T-helper 1 cell (primary cell): ENCODE measurements at places on chromosomes 7 and 10.

DNA sequence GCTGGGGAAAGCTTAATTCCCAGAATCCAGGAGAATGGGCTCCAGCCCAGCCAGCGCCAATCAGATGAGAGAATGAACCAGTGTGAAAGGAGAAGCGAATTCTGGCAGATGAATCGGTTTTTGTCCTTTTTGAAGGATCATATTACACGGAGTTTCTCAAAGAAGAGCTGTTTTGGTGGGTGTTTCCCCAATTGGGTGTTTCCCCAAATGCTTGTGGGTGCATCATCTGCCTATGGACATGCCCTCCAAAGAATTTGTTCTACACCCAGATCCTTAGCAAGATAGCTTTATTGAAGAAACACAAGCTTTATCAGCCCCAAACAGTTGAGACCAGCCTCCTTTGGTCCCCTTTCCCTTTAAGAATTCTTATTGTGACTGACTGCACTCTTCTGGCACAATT, 186.5 kb upstream of the GPR26 start:
- no peak for DNase-seq

DNA sequence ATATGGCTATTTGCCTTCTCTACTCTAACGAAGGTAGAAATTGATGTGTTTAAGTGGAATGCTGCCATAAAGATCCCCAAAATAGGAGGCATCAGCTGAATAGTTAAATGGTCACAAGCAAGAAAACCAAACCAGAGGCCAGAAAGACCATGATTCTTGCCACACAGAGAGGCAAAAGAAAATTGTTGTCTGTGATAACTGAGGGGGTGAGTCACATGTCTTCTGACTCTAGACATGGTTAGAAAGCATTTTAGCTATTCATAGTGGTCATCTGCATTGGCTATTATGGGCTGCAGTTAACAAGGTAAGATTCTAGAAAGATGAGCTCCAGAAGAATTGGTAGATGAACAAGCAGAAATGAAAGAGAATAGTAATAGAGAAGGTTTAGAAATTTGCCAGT, 361.4 kb upstream of the NPSR1 start:
- DNase-seq, result no peak

GRCh38 chr7:2143450-2143849, 89.3 kb downstream of the MAD1L1 start:
- DNase-seq, result no peak

GRCh38 chr10:102696736-102697135, 17.5 kb downstream of the ARL3 start:
- no peak for DNase-seq

GRCh38 chr10:32190890-32191491, 134.8 kb upstream of the KIF5B start:
- DNase-seq, result no peak

- DNase-seq, result peak; percentile 53
Measured at GRCh38 chr7:150356265-150356897, 12.2 kb upstream of the REPIN1 start.

DNA sequence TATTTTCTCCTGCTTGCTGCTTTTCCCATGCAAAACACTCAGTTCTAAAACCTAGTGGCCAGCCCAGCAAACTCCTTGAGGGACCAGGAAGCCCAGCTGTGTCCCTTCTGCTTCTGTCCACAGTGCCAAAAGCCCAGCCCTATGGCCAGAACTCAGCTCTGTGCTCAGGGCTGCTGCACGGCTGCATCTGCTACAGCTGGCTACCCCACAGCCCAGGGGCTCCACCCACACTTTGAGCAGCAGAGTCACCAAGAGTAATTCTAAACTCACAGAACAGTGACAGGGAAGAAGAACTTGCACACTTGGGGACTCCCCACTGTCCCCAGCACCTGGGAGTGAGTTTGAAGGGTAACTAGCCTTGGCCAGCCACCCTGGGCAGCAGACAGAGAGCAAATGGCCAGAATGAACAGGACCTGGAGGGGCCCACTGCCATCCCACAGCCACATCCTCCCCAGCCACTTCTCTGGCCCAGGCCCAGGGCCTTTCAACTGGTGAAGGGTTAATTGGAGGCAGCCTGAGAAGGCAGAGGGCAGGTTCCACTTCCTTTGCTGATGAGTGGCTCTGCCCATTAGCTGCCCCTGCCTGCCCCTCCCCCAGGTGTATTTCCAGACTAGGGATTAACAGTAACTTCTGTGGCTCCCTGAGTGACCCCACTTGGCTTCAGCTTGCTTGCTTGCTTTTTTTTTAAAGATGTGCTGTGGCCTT, 28.1 kb upstream of the TRIM8 start:
- no peak for DNase-seq

- no peak for DNase-seq
Measured at GRCh38 chr10:94286901-94287300, 75.8 kb downstream of the NOC3L start.

GRCh38 chr7:135833642-135834041, 85.0 kb upstream of the FAM180A start:
- DNase-seq, result no peak

DNA sequence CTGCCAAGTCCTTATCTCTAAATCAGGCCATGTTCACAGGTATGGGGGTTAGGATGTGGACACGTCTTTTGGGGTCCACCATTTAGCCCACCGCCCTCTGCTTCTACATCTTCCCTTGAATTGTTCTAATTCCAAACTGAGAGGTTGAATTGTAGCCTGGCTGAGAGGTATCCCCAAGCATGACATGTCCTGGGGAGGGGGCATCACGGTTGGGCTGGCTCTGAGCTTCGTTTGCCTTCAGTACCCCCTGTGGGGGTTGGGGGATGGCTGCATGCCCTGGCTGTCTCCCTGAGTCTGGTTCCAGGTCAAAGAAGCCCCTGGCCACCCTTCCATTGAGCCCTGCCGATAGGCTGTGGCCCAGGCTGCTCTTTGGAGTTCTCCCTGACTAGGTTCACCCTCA, 204.6 kb downstream of the GLRX3 start:
- no peak for DNase-seq

GRCh38 chr7:140607441-140607989, 33.1 kb downstream of the DENND2A start:
- DNase-seq, result no peak

GRCh38 chr7:35681231-35682029, 13.5 kb downstream of the HERPUD2 start:
- no peak for DNase-seq

DNA sequence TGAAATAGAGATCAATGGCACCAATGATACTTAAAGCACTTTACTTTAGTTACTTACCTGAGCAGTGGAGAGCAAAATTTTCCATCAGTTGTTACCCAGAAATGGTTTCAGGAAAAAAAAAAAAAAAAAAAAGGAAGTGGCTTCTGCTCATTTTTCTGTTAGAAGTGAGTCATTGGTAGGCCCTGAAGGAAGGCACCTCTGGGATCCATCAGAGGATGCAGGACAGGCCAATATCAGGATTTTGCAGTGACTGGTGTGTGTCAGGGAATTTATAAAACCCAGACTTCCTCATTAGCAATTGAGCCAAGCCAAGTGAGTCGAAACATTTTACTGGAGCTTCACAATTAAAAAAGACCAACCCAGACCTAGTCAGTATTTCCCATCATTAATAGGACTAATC, 2.3 kb upstream of the SMIM30 start:
- no peak for DNase-seq

- DNase-seq, result no peak
Measured at GRCh38 chr10:86411281-86411841, 44.8 kb upstream of the GRID1 start.

DNA sequence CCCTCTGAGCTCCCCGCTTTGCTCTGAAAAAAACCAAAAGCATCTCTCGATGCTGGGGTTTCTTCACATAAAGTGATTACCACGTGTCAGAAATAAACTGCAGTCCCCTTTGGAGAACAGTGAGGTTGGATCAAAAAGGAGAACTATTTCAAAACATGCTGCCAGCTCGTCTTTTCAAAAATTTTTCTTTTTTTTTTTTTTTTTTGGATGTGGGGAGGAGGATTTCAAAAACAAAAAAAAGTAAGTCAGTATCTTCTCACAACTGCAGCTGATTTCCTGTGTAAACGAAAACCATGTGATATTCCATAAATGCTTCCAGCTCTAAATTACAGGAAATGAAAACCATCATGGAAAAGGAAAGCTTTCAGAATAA, 155.0 kb upstream of the LYZL2 start:
- peak; percentile 8 for DNase-seq

- DNase-seq, result no peak
Measured at GRCh38 chr7:66153691-66154090, 39.0 kb downstream of the CRCP start.

GRCh38 chr10:101562231-101562630, 25.8 kb downstream of the POLL start:
- DNase-seq, result no peak
